ENCODE measurements at places on chromosomes 4 and X. TPM values are rescaled to one million over a fixed set of nuclear protein-coding genes. Genes with fewer than 3 reads are reported as not detected.
A peak's percentile ranks its signal among the peaks of the same experiment; 100 is the strongest.

The GAGE12E gene
- not detected for polyA plus RNA-seq

The SYP gene
- 0.07 TPM for polyA plus RNA-seq

The IL21 gene
- not detected for polyA plus RNA-seq

The VCX gene
- not detected for polyA plus RNA-seq

- DNase-seq = no peak
Measured at GRCh38 chrX:140723121-140723715, 13.7 kb downstream of the LINC00632 start.

DNA sequence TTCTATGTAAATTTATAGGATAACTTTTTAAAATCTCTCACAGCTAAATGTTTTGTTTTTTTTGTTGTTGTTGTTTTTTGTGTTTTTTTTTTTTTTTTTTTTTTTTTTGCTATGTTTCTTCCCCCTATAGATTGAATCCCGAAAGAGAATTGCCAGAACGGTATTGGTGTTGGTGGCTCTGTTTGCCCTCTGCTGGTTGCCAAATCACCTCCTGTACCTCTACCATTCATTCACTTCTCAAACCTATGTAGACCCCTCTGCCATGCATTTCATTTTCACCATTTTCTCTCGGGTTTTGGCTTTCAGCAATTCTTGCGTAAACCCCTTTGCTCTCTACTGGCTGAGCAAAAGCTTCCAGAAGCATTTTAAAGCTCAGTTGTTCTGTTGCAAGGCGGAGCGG, 4.1 kb downstream of the BRS3 start:
- no peak for DNase-seq

DNA sequence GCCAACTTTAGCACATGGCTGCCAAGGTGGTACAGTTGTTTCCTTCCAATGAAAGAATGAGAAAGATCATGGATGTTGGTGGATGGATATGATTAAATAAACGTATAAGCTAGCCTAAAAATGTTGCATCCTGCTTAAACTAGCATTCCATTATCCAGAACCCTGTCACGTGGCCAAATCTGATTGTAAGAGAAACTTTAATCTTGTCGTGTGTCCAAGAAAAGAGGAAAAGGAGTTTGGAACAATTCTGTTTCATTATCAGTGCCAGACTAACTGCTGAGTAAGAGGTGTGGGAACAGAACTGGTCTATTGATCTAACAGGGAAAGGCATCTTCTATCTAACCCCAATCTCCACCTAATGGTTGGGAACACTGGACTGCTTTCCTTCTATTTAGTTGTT, 325.2 kb upstream of the BMP3 start:
- no peak for DNase-seq

GRCh38 chr4:1239950-1240307, 9.0 kb downstream of the CTBP1 start:
- DNase-seq = no peak

DNA sequence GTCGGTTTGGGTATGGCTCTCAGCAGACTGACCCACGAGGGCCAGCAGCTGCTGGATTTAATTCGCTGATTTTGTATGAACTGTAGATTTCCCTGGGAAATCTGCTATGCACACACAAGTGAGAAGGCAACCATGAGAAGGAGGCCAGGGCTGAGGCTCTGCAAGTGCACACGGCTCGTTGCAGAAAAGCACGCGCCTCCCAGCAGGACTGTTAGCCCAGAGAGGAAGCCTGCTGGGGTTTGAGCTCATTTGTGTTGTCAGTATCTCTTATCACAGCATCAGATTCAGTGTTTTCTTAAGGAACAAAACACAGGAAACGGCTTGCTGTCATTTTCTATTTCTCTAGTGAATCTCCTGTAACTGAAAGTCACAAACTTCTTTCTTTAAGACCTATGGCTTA, 296.2 kb upstream of the FAT1 start:
- no peak for DNase-seq

DNA sequence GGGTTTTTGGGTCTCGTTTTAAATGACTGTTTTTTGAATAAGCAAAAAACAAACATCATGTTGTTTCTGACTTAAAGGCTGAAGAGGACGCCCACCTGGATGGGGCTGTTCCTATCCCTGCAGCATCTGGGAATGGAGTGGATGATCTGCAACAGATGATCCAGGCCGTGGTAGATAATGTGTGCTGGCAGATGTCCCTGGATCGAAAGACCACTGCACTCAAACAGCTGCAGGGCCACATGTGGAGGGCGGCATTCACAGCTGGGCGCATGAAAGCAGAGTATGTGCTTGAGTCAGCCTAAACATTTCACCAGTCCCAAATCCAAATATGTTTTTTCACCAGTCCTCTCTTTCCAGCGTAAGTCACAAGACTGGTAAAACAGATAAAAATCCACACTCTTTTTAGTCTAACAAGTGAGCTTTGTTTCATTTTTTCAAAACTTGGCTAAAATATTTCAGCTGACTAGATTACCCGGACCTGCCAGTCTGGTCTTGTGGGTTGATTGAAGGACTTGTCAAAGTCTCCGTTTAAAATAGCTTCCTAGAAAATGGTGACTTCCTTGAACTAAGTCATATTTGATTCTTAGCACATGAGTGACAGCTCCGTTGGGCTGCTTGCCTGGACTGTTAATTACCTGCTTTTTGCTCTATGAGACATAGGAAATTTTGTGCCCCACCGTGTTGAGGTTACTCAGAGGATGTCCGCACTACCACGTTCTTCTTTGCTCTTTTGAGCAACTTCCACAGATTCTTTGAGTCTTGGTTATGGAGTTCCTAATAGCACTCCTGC, 20.8 kb downstream of the ENOPH1 start:
- DNase-seq = no peak

- no peak for DNase-seq
Measured at GRCh38 chrX:9538544-9539045, 73.7 kb downstream of the TBL1X start.

DNA sequence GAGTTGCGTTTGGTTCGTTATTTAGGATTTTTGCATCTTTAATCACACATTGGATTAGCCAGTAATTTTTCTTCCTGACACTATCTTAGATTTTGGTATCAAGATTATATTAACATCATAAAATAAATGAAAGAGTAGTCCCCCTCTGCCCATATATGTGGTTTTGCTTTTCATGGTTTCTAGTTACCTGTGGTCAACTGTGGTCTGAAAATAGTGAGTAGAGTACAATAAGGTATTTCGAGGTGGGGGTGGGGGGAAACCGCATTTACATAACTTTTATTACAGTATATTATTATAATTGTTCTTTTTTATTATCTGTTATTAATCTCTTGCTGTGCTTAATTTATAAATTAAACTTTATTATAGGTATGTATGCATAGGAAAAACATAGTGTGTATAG, 152.4 kb downstream of the STIM2 start:
- no peak for DNase-seq

DNA sequence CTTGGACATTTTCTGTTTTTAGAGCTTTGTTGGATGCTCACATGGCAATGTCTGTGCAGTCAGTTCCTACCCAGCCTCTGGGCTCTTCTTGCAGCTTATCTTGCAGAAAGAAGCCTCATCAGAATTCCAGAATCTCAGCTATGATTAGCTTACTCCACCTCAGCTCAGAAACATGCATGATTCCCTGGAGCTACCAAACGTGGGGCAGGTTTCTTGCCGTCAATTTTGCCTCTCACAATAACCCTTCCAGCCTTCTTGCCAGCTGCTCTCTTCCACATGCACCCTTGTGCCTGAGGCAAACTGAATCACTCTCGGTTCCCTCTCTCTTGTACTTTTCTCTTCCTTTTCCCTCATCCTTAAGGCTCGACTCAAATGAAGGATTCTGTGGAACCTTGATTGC, 141.4 kb downstream of the PTTG2 start:
- peak; percentile 70 for DNase-seq

DNA sequence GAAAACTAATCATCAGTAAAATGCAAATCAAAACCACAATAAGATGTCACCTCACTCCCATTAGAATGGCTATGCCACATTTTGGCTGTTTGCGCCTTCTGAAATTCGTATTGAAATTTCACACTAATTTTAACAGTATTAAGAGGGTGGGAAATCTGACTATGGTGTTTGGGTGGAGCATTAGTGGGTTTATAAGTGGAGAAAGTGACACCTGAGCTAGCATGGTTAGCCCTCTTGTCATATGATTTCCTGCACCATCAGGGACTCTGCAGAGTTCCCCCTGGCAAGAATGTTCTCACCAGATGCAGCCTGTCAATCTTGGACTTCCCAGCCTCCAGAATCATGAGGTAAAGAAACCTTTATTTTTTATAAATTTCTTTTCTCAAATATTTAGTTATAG, 31.6 kb upstream of the BRWD3 start:
- no peak for DNase-seq

- no peak for DNase-seq
Measured at GRCh38 chr4:138567696-138568095, 325.5 kb upstream of the SLC7A11 start.
